ENCODE measurements at places on chromosomes 11 and 22.

DNA sequence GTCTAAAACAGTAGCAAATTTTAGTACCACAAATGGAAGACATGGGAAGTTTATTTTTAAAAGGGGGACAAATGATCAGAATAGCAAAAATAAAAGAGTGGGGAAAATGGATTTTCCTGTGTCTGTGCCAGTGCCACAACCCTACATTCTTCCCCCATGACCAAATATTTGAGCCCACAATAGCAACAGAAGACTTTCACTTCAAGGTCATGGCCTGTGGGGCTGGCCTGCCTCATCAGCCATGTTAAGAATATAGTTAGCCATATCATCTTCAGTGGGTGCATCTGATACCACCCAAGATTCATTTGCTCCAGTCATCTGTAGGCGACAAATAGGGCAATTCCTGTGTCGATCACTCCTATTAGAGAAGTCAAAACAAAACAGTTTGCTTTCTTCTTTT, 26.3 kb downstream of the RNF141 start:
- no peak for DNase-seq

GRCh38 chr11:110716361-110716760, 4.1 kb upstream of the ARHGAP20 start:
- no peak for DNase-seq

- DNase-seq: no peak
Measured at GRCh38 chr11:28146123-28146751, 38.0 kb downstream of the METTL15 start.

GRCh38 chr11:132904607-132905006, 627.7 kb downstream of the OPCML start:
- no peak for DNase-seq

DNA sequence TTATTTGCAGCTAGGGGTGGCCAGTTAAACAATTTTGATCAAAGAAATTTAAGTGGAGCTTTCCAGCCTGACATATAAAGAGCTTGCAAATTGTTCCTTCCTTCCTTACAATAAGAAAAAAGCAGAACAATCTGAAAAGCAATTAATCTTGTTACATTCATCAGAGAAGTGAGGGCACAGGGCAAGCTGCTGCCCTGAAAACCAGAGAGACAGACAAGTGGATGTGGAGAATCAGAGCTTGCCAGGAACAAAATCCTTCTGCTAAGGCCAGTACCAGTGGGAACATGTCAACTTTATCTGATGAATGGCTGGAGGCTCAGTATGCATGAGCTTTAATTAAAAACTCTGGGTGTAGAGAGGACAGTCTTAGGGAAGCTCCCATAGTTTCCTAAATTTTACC, 8.8 kb downstream of the CCDC179 start:
- no peak for DNase-seq
